ENCODE measurements at places on chromosomes 7 and 10.

DNA sequence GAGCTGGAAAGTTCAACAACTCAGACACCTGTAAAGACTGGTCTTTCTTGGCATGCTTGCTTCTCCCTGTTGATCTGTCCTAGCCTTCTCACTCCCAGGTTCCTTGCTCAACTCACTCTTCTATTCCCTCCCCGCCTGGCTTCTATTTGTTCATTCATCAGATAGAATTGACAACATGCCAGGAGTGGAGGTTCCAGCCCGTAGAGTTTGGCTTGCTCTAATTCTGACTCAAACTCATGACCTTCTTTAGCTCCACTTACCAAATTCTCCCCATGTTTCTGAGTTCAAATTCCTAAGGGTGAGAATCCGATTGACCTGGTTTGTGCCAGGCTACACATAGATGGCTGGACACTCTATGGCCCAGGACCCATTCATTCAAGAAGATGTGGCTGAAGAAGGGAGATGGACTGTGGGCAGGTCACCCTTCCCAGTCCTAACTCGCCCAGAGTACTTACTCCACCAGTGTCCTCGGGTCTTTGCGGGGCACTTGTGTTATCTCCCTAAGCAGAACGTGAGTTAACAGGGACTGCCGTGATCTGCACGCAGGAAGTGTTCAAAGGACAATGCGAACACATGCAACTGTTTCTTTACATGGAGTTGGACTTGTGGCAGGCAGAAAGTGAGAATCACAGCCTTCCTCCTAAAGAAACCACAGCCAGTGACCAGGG is 4.0 kb upstream of the TMEM236 start:
- peak; percentile 53 for DNase-seq

DNA sequence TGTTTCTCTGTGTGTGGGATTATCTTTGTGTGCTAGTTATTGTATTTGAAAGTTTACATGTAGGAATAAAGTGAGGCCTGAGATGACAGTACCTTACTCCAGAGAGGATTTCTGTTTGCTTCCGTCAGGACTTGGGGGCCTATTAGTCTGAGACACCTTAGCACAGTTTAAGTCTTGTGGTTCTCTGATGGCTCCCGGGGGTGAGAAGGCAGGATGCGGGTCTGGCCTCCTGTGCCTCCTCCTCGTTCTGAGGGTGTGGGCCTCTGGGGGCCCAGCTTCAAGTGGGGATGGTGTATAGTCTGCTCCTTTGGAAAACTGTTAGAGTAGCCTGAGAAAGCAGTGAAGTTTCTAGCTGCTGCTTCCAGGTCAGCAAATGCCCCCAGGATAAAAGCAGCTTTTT is 12.4 kb downstream of the MTURN start:
- no peak for DNase-seq

- DNase-seq: no peak
These were observed 44.4 kb downstream of the IFIT5 start for GRCh38 chr10:89458784-89459183.

GRCh38 chr7:14635955-14636354 is 266.6 kb downstream of the DGKB start:
- no peak for DNase-seq

GRCh38 chr10:16483241-16483917 is 38.3 kb downstream of the C1QL3 start:
- DNase-seq: no peak

- DNase-seq: no peak
These were observed 339.2 kb upstream of the ADARB2 start for GRCh38 chr10:2076528-2076927.

DNA sequence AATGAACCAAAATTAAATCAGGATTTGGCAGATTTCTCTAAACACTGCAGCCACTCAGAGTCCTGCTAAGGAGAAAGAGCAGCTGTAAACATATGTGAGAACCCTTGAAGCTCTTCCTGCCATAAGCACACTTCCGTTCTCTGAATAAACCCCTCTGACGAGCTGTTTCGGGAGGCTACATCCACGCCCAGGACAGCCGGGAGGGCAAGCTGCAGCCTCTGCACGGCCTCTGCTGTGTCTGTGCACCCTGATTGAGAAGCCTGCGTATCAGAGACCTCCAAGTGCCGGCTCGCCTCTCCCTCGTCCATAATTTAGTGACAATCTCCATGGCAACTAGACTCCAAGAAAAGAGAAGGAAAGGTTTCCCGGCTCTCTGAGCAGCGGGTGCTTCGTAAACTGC is 114.4 kb downstream of the PTPRN2 start:
- DNase-seq: no peak

DNA sequence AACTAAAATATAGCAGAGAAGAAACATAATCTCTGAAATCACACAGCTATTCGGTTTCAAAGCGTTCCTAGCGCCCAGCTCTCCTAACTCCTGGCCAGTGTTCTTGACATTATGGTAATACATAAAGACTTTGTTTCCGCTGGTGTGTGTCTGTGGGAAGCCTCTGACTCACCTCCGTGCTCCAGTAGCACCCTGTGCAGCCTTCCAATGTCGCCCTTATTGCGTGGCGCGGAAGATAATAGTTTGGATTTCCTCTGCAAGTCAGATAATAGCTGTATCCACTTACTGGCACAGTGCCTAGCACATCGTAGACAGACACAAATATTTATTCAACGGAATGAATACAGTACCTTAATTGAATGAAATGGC is 570 bp downstream of the BMS1 start:
- DNase-seq: peak; percentile 52

- no peak for DNase-seq
These were observed 47.7 kb upstream of the ATRNL1 start for GRCh38 chr10:115045499-115045898.

DNA sequence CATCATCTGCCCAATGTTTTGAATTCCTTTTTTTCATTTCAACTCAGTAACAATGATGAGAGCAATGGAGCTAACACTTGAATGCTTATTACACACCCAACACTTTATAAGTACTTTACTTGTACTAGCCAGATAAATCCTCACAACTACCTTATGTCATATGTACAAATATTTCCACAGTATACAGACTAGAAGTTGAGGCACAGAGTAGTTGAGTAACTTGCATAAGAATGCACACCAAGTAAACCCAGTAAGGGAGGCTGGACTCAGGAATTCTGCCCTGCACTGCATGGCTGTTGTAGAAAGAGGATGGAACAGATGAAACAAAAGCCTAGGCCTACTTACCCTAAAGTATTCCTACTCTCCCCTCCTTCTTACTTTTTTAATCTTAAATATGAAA is 15.8 kb downstream of the DPY19L1 start:
- DNase-seq: no peak

DNA sequence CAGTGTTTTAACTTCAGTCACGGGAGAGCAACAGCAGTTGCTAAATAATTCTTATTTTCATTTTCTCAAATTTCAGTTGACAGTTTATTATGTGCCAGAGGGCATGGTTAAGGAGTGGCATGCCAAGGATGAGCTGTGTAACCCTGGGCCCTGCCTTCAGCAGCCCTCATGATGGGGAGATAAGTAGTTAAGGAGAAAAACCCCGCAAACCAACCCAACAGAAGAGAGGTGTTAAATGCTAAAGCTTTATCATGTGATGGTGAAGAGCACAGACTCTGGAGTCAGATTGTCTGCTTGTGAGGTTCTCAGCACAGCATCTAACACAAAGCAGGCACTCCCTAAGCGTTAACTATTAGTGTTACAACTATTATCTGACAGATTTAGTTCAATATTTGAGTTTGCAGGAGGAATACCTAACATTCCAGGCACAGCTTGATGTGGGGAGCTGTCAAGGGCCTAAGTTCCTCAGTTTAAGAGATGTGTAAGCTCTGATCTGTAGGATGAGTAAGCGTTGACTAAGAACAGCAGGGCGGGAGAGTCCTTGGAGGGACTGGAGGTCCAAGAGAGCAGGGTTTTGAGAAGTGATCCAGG is 29.6 kb downstream of the STAM start:
- DNase-seq: peak; percentile 88

DNA sequence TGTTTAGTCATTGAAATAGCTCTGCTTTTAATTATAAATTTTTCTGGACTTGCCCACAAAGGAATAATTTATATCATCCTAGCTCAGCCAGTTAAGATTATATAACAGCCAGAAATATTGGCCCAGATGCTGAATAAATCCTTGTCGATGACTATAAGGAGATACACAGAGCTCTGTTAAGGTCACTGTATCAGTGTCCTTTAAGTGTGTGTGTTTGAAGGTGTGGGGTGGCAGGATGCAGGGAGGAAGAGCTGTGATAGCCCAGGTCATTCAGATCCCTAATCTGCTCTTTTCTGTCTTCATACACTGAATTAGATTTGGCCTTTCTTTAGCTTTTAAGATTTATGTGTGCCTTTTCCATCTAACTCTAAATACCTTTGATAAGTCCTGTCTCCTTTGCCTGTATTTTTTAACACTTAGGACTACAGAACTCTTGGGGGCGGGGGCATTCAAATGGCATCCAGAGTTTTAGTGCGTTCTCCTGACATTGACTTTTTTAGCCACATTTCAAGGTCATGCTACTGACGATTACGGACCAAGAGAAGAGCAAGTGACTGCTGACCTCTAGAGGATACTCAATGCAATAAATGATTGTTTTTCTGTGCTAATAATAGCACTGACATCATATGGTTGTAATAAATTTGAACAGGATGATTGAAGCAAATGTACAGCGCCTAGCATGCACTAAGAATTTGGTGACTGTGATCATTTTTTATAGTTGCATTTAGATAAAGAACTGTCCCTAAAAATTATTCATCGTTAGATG is 172.3 kb downstream of the CACNB2 start:
- peak; percentile 35 for DNase-seq
